Activated T-helper 2 cell treated with anti-CD3 and anti-CD28 coated beads, Interferon-gamma antibody, Interleukin-2, Interleukin-4, amounts not matched to agents 10 μg/mL and 5 μg/mL and 100 μg/mL, durations not matched to agents 14 hours and 24 hours and 36 hours (primary cell): ENCODE measurements at places on chromosomes 12 and 14. TPM values are rescaled to one million over a fixed set of nuclear protein-coding genes. Genes with fewer than 3 reads are reported as not detected.
A peak's percentile ranks its signal among the peaks of the same experiment; 100 is the strongest.

DNA sequence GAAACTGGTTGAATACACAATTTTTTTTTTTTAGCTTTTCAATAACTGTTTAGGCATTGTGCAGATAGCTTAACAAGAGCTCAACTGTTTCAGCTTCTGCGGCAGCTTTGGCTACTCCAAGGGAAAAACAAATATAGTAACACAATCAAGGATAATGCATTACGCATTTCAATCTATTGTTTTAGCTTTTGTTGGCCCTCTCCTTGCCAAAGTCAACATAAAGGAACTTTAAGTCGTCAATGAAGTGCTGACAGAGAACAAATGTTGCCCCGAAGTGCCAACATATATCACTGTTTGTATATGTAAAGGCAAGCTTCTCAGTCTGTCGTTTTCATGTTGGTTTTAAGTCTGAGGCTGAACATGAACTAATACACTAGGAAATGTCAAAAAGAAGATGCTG, 1087.4 kb upstream of the FLRT2 start:
- no peak for DNase-seq

- DNase-seq: no peak
These were observed 14.9 kb upstream of the FKBP11 start for GRCh38 chr12:48940181-48940580.

ATF7IP gene
- 81.2 and 82.1 TPM in 2 replicates for total RNA-seq

- DNase-seq: no peak
These were observed 54.9 kb upstream of the GPR68 start for GRCh38 chr14:91299121-91300115.

EXOC3L4 gene
- not detected in 2 replicates for total RNA-seq

- DNase-seq: no peak
These were observed 52.7 kb downstream of the PLBD1 start for GRCh38 chr12:14514946-14515345.

DNA sequence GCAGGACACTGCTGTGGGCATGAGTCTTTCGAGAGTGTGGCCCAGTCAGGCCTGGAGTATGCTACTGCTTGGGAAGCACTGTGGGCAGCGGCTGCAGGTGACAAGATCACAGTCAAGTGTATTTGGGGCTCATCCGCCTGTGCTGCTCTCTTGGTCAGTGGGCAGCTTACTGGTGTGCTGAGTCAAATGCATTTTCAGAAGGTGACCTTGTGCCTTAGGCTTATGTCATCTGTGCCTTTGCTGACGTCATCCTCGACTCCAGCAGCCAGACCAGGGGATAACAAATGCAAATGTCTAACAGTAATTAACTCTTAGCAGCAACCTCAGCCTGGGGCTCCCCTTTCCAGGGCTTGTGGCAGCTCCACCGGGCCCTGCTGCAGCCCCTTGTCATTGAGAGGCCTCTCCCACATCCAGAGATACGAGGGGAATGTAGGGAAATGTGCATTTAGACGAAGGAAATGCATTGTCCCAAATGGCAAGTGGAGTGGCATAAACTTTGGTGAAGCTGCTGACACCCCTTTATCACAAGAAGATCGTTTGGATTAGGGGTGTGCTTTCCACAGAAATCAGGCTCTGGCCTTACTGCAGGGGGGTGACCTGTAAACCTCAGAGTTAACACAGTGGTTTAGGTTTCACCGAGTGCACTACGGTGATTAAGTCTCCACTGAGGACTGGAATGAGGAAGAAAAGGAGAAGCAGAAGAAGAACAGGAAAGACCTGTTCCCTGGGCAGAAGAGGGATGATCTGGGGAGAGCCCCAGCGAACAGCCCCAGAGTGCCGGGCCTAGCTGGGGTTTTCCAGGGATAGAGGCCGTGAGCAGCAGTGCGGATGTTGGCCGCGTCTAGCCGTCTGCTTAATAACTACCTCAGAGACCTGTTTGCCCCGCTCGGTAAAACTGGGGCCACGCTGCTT, 39.7 kb downstream of the PSMA6 start:
- no peak for DNase-seq

- DNase-seq: no peak
These were observed 44.2 kb upstream of the MMP17 start for GRCh38 chr12:131783915-131784541.

POLE gene
- 152 and 159 TPM in 2 replicates for total RNA-seq

GRCh38 chr14:21997300-21997699, 323.7 kb upstream of the OR4E1 start:
- DNase-seq: no peak

PTPRR gene
- not detected in 2 replicates for total RNA-seq

GRCh38 chr12:85580562-85581168, 255.5 kb downstream of the RASSF9 start:
- no peak for DNase-seq

ACSS3 gene
- total RNA-seq: not detected in 2 replicates

DNA sequence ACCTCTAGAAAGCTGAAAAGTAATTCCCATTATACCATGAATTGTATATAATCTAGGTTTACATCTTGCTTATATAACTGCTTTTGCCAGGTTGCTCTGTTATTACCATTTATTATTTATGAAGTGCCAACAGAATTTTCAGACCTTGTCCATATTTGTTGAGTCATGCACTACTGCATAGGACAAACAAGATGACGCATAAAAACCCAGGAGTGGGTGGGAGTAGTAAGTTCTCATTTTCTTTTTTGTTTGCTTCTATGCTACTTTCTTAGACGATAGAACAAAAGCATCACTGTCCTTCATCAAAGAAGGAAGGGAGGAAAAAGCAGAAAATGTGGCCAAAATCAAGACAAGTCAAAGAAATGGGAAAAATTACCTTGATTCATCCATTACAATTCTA, 119.0 kb upstream of the RASSF8 start:
- no peak for DNase-seq

GRCh38 chr12:24328261-24328660, 378.8 kb upstream of the SOX5 start:
- no peak for DNase-seq

GRCh38 chr14:52095336-52095735, 26.5 kb upstream of the NID2 start:
- DNase-seq: no peak

CABP1 gene
- total RNA-seq: 0.27 and 0.41 TPM in 2 replicates

- DNase-seq: no peak
These were observed 183.5 kb upstream of the C14orf180 start for GRCh38 chr14:104395941-104396681.

GRCh38 chr12:68245180-68246021, 8.0 kb downstream of the IL22 start:
- no peak for DNase-seq

GALNT8 gene
- 1.2 and 1.4 TPM in 2 replicates for total RNA-seq

GRCh38 chr12:56437430-56438176, 11.6 kb downstream of the TIMELESS start:
- DNase-seq: no peak

- DNase-seq: peak; percentile 45
These were observed 53.9 kb downstream of the ANAPC7 start for GRCh38 chr12:110349514-110350151.

GRCh38 chr12:99097171-99097570, 452.1 kb downstream of the APAF1 start:
- no peak for DNase-seq

- DNase-seq: no peak
These were observed 460.8 kb downstream of the TMEM117 start for GRCh38 chr12:44296624-44297197.

GRCh38 chr12:29733501-29733900, 50.2 kb downstream of the TMTC1 start:
- DNase-seq: no peak

GRCh38 chr14:102924632-102925588, 2.4 kb downstream of the AMN start:
- no peak for DNase-seq

TEX22 gene
- 4.7 and 5.0 TPM in 2 replicates for total RNA-seq

- DNase-seq: no peak
These were observed 98.9 kb downstream of the CMKLR1 start for GRCh38 chr12:108240027-108240785.

GRCh38 chr14:46820291-46820690, 168.7 kb upstream of the RPL10L start:
- DNase-seq: no peak

TAS2R42 gene
- total RNA-seq: not detected in 2 replicates

CFAP54 gene
- 0.14 and 0.23 TPM in 2 replicates for total RNA-seq

GRCh38 chr14:74634481-74634880, 22.4 kb upstream of the LTBP2 start:
- DNase-seq: no peak

DNA sequence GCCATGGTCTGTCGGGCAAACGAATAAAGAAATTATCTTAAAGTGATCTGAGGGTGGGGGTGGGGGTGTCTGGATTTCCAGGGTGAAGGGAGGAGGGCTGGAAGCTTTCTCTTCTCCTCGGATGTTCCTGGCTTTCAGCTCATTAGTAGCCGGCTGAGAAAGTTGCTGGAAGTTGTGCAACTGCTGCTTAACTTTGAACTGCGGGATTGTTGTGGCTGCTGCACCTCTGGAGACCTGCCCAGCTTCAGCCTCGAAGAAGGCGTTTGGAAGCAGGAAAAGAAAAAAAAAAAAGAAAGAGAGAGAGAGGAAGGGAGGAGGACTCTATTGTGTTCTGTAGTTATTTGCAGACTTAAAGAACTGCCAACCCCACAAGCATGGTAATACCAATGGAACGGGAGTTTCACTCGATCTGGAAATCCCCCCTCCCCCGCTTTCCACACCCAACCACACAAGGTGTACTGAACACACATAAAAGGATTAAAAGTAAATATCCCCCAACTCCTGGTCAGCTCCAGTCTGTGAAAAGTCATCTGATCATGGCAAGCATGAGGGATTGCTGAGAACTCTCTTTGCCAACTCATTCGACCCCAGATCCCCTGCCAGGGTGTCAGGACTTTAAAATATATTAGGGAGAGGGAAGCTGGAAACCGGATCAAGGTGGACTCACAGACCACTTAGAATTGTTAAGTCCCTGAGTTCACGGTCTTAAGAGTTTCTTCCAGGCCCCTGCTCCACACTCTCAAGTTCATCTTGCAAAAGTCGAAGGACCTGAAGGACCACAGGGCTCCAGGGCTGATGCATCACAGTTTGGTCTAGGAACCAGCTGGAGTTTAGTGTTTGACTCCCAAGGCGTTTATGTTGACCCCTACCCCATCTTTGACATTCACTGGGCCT, at the start of gene RASSF9:
Gene RASSF9, minus strand, starts transcription at position 213 of the 894 bp plus-strand sequence. Its CDS starts 208 bp downstream, at position 5.
- no peak for DNase-seq

GRCh38 chr12:31589904-31590641, 863 bp downstream of the DENND5B start:
- peak; percentile 11 for DNase-seq

- DNase-seq: peak; percentile 32
These were observed at the start of gene SCN8A for GRCh38 chr12:51591016-51591901. TSS of gene SCN8A (plus strand) at chr12:51591233. CDS start at chr12:51662818, 71,585 bp downstream.
